ENCODE measurements at places on chromosomes 3 and 15.

DNA sequence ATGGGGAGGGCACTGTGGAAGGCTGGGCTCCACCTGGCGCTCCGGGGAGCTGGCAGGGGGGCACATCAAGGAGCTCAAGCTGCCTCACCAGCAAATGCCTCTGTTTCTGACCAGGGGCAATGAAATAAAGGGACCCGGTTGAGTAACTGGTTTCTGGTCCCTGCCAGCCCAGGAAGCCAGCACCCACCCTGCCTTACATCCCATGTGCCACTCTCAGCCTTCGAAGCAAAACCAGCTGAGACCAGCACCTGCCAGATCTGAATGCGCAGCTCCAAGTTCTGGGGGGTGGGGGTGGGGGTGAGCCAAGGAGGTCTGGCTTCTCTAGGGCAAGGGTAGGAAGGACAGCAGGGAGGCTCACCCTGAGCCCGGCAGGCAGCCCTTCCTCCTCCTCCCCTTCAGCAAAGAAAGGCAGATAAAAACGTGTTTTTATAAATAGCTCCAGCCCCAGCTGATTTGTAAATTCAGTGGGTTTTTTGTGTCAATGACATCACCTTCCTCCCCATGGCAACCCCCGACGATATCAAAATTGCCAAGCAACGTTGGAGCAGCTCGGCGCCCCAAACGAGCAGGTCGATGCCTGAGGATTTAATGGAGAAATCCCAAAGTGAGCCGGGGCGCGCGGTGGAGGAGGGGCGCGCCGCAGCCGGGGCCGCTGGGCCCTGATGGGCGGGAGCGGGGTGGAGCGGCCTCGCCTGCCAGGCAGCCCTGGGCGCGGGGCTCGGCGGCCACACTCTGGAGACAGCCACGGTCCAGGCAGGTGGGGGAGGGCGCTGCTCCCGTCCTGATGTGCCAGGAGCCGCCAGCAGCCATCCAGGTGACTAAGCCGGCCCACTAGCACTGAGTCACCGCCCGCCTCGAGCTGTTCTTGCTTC, at the start of gene PAK6:
Gene PAK6 (plus strand): TSS at position 532 of the 872 bp plus-strand sequence. CDS start 25,723 bp downstream, outside the sequence.
- DNase-seq, result peak; percentile 33

DNA sequence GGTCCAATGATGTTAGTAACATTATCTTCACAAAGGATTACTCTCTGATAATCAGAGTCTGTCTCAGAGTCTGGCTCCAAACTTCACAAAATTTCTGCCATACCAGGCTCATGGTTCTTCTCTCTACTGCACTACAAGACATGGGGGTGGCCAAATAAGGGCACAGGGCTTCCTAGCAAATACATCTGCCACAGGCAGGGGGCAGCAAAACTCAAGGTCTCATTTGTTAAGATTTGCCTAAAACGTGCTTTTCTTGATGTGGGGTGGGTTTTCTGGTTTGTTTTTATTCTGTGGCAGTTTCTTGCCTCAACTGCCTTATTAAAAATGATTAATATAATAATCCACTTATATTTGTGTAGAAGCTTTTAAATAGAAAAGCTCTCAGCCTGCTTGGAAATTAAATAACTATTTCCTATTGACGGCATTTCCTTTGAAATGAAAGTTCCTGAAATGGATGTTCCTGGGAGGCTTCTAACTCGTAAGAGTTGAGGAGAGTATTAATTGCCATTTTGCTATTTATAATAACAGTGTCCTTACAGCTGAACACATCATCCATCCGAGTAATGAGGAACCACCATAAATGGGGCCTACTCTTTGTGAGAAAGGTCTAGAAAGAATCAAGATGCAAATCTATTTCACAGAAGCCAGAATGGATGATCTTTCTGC, 53.8 kb downstream of the SST start:
- peak; percentile 29 for DNase-seq

DNA sequence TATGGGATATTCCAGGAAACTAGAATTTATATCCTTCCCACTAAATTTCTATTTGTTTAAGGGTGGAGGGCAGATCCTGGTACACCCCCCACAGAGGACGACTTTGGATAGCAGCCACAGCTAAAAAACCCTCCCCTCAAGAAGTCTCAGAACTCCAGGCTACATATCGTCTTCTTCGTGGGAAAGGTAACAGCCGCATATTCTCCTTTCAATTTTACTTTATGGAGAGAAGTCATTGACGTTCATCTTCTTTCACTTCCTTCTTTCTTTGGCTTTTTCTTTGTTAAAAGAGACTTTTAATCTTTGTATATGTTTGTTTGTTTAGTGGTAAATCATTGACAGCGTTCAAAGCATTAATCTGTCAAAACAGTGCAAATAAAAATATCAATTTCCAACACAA, 36.3 kb downstream of the TRIP4 start:
- DNase-seq, result no peak

DNA sequence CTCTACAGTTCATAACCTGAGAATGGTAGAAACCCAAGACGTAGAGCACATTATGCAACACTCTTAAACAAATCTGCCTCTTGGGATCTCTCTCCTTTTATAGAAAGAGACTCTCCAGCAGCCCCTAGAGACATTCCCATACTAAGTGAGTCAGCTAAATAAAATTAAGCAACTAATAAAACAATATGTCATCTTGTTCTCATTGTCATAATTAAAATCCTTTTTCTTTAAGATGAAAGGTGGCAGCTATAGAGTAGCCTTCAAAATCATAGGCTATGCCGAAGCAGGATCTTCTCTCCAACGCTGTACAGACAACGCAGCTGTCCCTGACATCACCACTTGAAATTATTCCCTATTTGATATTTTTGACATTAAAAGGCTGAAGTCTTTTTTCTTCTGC, 790.0 kb downstream of the FHIT start:
- DNase-seq, result no peak

DNA sequence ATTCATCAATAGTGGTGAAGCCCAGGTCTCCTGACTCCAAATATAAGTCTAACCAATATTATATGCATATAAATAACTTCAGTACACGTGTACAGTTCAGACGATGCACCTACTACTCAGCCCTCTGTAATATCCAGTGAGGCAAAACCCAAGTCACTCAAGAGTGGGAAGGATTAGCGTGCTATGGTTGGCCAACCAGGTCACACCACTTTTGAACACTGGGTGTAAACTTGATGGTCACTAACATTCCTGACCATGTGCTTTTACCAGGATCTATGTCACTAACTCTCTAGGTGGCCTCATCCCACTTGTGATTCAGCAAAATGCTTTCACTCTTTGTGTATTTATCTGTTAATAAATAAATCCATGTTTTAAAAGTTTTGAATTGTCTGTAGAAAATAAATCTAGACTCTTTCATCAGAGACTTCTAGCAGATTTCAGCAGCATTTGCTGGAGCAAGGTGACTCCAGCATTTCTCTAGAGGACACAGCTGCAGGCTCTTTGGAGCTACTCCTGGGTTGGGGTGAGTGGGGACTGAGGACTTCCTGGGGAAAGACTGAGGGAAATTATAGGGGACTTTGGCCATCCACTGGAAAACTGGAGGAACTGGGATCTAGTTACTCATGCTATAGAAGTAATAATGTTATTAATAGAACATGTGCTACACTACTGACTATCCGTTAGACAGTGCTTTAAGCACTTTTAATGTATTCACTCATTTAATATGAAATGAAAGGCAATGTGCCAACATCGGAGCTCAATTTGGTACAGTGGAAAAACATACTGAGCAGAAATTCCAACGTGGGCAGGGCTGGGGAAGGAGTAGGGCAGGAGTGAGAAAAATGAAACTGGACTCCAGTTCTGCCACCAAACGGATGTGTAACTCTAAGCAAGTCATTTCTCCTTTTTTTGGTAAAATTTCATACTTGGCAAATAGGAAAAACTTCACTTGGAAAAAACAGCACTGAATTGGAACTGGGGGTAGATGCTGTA, 97.9 kb downstream of the RORA start:
- DNase-seq, result no peak

- DNase-seq, result no peak
Measured at GRCh38 chr3:37921025-37921424, 59.3 kb downstream of the CTDSPL start.

GRCh38 chr3:188283347-188283746, 129.4 kb downstream of the LPP start:
- DNase-seq, result no peak

GRCh38 chr3:52645549-52645948, 40.2 kb downstream of the PBRM1 start:
- no peak for DNase-seq

GRCh38 chr3:117128133-117128532, 418.6 kb downstream of the TUSC7 start:
- no peak for DNase-seq

DNA sequence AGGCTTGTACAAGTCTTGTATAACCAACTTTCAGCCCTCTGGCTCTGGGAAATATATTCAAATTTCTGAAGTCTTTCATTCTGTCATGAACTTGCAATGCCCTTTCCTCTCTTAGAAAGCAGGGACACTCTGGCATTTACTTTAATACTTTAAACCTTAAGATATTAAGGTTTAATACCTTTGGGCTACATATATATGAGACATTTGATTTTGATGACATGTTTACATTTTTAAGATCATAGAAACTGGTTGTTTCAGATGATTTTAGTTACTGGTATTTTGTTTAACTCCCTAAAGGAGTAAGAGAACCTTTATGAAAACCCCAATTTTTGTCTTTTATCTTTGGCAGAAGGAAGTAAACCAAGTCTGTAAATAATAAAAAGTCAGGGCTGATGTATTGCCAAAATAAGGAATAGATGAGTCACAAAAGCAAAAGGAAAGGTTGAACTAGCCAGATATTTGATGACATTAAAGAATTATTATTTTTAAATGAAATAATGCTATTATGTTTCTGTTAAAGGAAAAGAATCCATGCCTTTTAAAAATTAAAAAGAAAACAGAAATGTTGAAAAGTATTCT, 579.0 kb upstream of the CBLB start:
- no peak for DNase-seq

- DNase-seq, result no peak
Measured at GRCh38 chr15:58980351-58980939, 7.0 kb upstream of the RNF111 start.

- DNase-seq, result no peak
Measured at GRCh38 chr3:157443905-157444796, 7.5 kb downstream of the PTX3 start.

DNA sequence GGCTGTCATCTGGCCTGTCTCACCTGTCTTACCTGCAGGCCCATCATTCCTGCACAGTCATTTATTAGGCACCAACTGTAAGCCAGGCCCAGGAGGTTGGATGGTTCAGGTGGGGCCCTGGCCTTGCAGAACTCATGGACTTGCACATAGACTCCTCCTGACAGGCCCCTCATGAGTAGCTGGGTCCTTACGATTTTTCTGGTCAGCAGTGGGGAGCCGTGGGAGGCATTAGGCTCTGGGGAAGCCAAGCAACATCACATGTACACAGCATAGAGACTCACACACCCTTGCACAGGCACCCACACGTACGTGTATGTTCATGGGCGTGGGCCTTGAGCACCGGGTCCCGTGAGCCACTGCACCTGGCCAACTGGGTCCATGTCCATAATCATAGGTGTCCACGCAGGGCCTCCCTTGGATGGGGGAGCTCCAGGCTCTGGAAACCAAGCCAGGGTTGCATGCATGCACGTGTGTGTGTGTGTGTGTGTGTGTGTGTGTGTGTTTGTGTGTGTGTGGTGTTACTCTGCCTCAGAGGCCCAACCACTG, 20.3 kb downstream of the CISH start:
- no peak for DNase-seq

GRCh38 chr15:100784493-100785180, 95.0 kb upstream of the ALDH1A3 start:
- no peak for DNase-seq

- no peak for DNase-seq
Measured at GRCh38 chr3:192928720-192929119, 11.1 kb upstream of the MB21D2 start.

DNA sequence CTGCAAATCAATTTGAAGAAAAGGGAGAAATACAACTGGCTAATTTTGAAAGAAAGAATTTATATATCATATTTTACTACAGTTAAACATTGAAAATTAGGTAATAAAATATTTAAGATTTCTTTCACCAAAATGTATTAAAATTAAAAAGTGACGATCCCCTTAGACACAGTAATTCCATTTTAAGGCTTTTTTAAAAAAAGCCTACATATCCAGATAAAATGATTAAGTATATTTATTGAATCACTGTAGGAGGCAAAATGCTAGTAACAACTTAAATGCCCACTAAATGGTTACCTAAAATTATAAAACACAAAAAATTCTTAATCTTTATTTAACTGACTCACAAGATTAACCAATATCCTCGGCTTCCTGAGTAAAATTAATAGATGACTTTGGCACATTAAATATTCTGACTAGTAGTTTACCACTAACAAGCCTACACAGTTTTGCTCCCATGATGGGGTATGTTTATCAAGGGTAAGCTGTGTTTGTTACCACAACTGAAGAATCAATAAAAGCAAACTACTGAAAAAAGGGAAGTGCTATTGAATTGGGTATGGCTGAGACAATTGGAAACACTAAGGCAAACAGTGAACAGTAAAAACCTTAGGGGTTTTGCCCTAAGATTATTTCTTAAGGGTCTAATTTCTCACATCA, 28.4 kb downstream of the ANKRD28 start:
- DNase-seq, result no peak

DNA sequence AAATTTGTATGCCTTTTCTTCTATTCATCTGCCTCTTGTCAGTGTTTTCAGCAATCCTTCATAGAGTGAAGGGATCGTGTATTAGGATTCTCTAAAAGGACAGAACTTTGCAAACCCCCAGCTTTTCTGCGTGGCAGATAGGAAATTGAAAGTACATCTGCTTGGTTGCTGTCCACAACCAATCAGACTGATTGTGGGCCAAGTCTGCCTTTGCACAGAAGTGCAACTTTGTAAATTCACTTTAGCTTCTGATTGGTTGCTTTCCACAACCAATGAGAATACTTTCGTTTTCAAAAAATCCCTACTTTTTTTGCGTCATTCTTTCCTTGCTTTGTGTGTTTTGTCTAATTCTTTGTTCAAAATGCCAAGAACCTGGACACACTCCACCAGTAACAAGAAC, 847.4 kb downstream of the FHIT start:
- DNase-seq, result no peak

Measured in stimulated activated CD4-positive, alpha-beta T cell treated with anti-CD3 and anti-CD28 coated beads, Interleukin-12 subunit alpha, Interleukin-12 subunit beta, amount 100 ng/mL, for 48 hours (primary cell).